Stimulated activated CD8-positive, alpha-beta memory T cell treated with anti-CD3 and anti-CD28 coated beads, Interleukin-4, amount 100 ng/mL, for 4 hours (primary cell): ENCODE measurements at places on chromosomes 5 and 9.
A peak's percentile ranks its signal among the peaks of the same experiment; 100 is the strongest.

- DNase-seq: no peak
These were observed 44.7 kb upstream of the NKD2 start for GRCh38 chr5:963673-964531.

GRCh38 chr5:115602591-115603125 is 379 bp upstream of the TICAM2 start:
- no peak for DNase-seq

DNA sequence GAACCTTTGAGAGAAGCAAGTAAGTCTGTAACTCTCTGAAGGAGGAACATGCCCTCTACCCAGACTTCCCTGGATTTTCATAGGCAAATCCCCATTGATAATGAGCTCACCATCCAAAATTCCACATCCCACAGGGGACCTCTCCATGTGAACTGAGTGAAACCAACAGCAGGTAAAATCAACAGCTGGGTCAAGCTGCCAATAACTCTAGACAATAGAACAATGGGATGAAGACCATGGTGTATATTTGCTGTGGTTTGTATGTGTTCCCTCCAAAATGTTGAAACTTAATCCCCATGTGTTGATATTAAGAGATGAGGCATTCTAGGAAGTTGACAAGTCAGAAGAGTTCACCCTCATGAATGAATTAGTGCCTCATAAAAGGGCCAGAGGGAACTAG is 110.2 kb upstream of the MYO10 start:
- no peak for DNase-seq

GRCh38 chr5:153794327-153794726 is 244.4 kb downstream of the FAM114A2 start:
- DNase-seq: no peak

DNA sequence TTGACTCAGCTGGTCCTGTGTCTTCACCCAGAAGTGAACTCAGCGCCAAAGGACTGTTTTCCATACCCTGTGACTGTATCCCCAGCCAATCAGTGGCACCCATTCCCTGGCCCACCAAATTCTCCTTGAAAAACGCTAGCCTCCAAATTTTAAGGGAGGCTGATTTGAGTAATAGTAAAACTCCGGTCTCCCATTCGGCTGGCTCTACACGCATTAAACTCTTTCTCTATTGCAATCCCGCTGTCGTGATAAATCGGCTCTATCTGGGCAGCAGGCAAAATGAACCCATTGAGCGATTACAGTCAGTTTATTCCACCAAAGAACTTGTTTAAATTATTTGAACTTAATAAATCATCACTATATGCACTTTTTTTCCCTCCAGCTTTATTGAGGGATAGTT is 55.9 kb upstream of the PPP1R26 start:
- DNase-seq: no peak

DNA sequence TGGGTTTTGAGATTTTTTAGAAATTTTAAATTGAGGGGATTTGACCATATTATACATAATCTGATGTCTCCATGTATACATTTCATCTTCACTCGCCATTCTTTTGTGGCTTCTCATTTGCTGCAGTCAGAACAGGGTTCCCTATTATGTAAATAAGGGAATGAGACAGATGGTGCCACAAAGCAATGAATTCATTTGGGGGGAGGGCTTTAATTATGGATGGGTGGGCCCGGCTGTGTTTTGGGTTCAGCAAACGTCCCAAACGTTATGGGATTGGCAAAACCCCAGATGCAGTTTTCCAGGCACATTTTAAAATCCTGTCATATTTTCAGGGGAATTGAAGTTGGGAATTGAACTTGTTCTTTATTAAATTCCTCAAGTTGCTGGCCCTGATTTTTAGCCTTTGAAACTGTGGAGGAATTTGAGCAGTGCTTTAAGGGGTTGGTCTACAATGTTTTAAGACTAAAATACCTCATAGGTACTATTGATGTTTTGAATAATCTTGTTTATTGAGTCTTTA is 558.5 kb upstream of the ZNF462 start:
- no peak for DNase-seq

GRCh38 chr5:43019614-43020398 is 20.3 kb downstream of the ANXA2R start:
- DNase-seq: peak; percentile 70

DNA sequence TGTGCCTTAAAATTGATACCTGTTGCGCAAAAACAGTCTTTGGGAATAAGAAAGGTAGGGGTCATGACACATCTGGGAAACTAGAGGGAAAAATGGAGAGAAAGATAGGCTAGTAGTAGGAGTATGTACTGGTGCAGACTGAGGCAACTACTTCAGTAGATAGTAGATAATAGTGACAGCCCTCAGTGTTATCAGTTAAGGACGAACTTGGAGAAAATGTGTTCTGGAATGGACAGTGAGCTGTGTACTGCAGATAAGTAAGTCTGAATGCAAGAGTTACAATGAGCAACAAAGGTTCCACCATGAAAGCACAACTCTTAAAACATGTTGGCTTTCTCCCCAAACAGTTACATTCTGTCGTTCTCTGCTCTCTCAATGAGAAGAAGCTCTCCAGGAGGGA is 6.5 kb upstream of the INSL6 start:
- DNase-seq: no peak

DNA sequence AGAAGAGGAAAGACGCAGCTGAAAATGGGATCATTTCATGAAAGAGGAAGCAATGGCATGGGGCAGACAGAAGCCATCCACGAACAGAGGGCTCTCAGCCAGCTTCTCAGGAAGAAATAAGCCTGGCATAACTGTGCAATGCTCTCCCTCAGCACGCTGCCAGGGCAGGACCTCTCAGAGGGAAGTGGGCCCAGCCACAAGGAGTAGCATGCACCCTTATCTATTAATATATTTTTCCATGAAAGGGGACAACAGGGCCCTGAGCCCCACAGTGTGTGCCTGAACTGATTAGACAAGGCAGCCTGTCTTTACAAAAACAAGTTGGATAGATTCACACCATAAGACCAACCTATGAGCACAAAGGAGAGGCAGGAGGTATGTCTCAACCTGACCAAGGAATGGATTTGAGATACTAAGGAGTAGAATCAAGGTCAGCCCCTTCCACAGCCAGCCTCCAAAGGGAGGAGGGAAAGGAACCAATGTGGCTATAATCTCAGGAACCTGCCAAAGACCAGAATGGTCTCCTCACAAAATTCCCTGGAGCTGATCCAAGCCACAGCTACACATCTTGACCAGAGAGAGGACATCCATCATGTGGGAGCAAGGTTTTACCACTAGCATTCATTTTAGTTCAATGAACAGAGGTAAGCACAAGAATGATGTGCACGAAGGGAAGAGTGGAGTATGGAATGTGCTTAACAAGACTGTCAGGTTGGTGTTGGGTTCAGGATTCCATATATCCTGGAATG is 154.8 kb downstream of the SIL1 start:
- DNase-seq: no peak

- no peak for DNase-seq
These were observed 16.6 kb upstream of the WHRN start for GRCh38 chr9:114521846-114522245.

DNA sequence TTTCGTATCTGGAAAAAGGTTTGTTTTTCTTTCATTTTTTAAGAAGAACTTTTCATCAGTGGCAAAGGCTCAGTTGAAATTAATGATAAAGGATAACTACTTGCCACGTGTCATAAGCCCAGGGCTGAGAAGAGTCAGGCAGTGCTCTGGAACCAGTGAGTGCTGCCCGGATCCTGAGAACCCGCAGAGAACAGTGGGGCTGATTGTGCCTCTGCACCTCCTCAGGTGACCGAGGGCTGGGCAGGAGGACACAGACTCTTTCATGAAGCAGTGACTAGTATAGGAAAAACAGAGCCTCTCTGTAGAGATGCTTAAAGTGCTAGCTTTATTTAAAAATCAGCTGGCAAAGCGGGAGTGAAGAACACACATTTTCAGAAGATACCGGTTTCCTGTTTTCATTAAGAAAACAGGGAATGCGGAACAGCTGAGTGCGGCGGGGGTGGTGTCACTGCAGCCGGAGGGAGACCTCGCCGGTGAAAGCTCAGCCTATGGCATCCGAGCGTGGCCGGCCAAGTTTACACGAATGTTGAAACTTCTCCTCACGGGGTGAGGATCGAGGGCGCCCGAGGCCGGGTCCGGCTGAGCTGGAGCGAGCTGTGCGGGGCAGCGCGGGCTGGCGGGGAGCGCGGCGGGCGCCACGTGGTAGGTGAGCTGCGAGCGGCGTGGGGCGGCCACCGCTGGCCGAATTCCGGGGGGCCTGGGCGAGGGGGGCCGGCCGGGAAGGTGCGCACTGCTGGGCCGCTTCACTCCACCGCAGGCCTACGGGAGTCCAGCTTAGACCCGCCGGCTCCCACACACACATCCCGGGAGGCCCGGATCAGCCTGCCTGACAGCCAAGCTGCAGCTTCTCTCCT is 134.7 kb upstream of the DMRT1 start:
- no peak for DNase-seq

GRCh38 chr5:151454889-151455288 is 7.5 kb downstream of the SLC36A1 start:
- no peak for DNase-seq

- DNase-seq: no peak
These were observed 10.0 kb downstream of the MOCS2 start for GRCh38 chr5:53099546-53099945.

- DNase-seq: no peak
These were observed 38.8 kb downstream of the NFX1 start for GRCh38 chr9:33329117-33329563.

DNA sequence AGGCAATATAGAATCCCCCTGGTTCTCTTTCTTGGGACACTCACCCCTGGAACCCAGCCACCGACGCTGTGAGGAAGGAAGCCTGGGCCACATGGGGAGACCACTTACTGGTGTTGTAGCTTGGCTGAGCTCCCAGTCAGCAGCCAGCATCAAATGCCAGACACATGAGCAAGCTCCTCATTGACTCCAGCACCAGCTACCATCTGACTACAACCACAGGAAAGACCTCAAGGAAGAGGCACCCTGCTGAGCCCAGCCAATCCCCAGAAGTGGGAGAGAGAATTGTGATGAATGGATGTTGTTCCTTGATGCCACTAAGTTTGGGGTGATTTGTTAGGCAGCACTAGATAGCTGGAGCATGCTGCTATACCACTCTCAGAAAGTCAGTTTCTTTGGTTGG is 36.0 kb downstream of the BNIP1 start:
- DNase-seq: no peak
